ENCODE measurements at places on chromosomes 7 and 10.

DNA sequence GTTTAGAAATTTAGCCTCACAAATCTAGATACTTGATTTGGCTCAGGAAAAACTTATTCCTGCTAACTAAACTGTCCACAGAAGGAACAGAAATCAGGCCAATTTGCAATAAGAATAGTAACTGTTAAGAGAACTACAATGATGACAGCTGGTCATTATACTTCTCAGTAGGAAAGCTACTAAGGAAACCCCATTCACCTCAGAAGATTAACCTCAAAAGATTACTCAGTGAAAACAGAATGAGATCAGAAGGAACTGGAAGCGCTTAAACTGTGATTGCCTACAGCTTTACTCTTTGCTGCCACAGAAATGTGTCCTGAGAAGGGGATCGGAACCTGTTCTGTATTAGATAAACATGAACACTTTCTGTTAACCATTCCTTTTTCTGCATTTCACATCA, 24.3 kb upstream of the DNAJB12 start:
- DNase-seq = no peak

- DNase-seq = no peak
These were observed 28.9 kb upstream of the EZH2 start for GRCh38 chr7:148912758-148913541.

GRCh38 chr10:57786850-57787750, 480.6 kb downstream of the IPMK start:
- no peak for DNase-seq

GRCh38 chr7:128591705-128592104, 80.4 kb upstream of the GARIN1A start:
- no peak for DNase-seq

All from MM.1S (cell line).